ENCODE measurements at places on chromosomes 12 and 14.

- H3K27ac ChIP-seq = peak overlapping the region; percentile 1
- peaks cover 69% of the 10 kb centered on the region for H3K4me1 ChIP-seq
- peaks cover 2% of the 10 kb centered on the region for H3K36me3 ChIP-seq
Observed at GRCh38 chr14:63874223-63874622, 21.4 kb downstream of the SYNE2 start.

GRCh38 chr12:45587877-45588533 lies 141.5 kb upstream of the ARID2 start:
- no peak for DNase-seq
- H3K36me3 ChIP-seq = no peaks in the 10 kb centered on the region
- no peak overlapping the region for H3K4me3 ChIP-seq
- peaks cover 7% of the 10 kb centered on the region for H3K27me3 ChIP-seq
- no peak overlapping the region for H3K27ac ChIP-seq

- H3K27me3 ChIP-seq = no peaks in the 10 kb centered on the region
- peak overlapping the region; percentile 66 for H3K4me3 ChIP-seq
- peak; percentile 73 for DNase-seq
- peak overlapping the region; percentile 92 for H3K27ac ChIP-seq
Observed at GRCh38 chr12:6230321-6231110, 30.3 kb downstream of the CD9 start.

- H3K4me1 ChIP-seq = no peaks in the 10 kb centered on the region
- H3K27me3 ChIP-seq = no peaks in the 10 kb centered on the region
- H3K36me3 ChIP-seq = peaks cover 51% of the 10 kb centered on the region
- no peak overlapping the region for H3K4me3 ChIP-seq
Observed at GRCh38 chr14:35594616-35595015, 60.7 kb downstream of the INSM2 start.

DNA sequence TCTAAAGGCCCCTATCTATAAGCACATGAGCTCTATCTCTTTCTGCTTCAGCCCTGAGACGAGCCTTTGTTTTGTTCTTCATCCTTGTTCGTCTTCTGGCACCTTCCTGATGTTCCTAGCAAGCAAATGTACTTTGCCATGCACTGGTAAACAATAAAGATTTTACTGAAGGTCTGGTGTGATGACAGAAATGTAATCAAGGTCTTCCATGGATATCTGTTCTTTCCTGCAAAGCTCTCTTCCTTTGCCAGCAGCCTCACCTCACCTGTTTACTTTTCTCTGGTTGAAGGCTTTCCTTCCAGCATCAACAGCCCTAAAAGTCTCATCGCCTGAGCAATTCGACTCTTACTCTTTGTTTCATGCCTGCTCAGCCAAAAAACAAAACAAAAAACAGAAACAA lies 330.3 kb downstream of the PCNX1 start:
- peaks cover 19% of the 10 kb centered on the region for H3K4me1 ChIP-seq
- no peak for DNase-seq
- no peak overlapping the region for H3K27ac ChIP-seq
- no peak overlapping the region for H3K4me3 ChIP-seq

- no peaks in the 10 kb centered on the region for H3K36me3 ChIP-seq
- no peaks in the 10 kb centered on the region for H3K4me1 ChIP-seq
- H3K27ac ChIP-seq = no peak overlapping the region
- DNase-seq = no peak
Observed at GRCh38 chr14:26729851-26730250, 132.0 kb upstream of the NOVA1 start.

GRCh38 chr12:80756875-80757274 lies 40.2 kb downstream of the MYF5 start:
- H3K36me3 ChIP-seq = no peaks in the 10 kb centered on the region
- no peak overlapping the region for H3K4me3 ChIP-seq
- no peaks in the 10 kb centered on the region for H3K27me3 ChIP-seq
- DNase-seq = no peak

DNA sequence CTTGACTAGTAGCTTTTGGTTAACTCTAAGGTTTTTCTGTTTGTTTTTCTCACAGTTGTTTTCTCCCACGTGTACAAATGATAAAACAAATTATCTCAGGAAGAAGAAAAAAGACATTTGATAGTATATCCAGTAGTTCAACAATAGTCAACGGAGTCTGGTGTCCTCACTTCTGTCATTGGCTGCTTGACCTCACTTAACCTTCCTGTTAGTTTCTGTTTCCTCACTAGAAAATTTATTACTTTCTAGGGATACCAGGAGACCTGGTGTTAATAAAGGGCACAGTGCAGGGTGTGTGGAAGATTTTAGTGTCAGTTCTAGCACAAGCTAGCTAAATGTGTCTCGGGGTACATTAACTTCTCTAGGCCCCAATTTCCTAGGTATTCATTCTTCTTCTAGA lies 116.0 kb downstream of the PRKCH start:
- peaks cover 89% of the 10 kb centered on the region for H3K4me1 ChIP-seq
- H3K27me3 ChIP-seq = no peaks in the 10 kb centered on the region
- no peak for DNase-seq
- H3K4me3 ChIP-seq = peak overlapping the region; percentile 84
- no peaks in the 10 kb centered on the region for H3K36me3 ChIP-seq

- no peaks in the 10 kb centered on the region for H3K27me3 ChIP-seq
- no peak overlapping the region for H3K27ac ChIP-seq
- H3K4me1 ChIP-seq = peaks cover 14% of the 10 kb centered on the region
- DNase-seq = no peak
- no peak overlapping the region for H3K4me3 ChIP-seq
Observed at GRCh38 chr14:39343614-39344013, 88.6 kb downstream of the FBXO33 start.

DNA sequence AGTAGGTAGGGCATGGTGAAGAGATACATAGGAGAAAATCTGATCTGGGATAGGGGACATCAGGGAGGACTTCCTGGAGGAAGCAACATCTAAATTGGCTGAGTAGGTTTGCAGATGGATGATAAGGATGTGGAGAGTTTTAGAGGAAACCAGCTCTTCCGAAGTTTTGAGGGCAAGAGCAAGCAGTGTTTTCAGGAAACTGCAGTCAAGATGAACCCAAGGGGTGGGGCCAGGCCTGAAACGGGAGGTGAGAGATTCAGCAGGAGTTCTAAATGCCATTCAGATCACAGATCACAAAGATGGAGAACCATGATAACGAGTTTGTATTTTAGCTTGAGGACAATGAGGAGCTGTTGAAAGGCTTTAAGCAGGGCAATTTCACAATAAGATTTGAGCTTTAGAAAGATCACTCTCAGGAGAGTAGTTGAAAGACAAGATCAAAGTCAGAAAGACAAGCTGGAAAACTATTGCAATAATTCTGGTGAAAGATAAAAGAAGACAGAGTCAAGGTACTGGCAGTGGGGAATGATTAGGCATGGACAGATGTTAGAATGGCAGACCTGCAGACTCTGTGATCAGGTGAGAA lies 70.1 kb upstream of the PLXNC1 start:
- DNase-seq = no peak
- peaks cover 7% of the 10 kb centered on the region for H3K27me3 ChIP-seq
- H3K4me3 ChIP-seq = no peak overlapping the region
- peaks cover 7% of the 10 kb centered on the region for H3K4me1 ChIP-seq
- H3K27ac ChIP-seq = no peak overlapping the region

DNA sequence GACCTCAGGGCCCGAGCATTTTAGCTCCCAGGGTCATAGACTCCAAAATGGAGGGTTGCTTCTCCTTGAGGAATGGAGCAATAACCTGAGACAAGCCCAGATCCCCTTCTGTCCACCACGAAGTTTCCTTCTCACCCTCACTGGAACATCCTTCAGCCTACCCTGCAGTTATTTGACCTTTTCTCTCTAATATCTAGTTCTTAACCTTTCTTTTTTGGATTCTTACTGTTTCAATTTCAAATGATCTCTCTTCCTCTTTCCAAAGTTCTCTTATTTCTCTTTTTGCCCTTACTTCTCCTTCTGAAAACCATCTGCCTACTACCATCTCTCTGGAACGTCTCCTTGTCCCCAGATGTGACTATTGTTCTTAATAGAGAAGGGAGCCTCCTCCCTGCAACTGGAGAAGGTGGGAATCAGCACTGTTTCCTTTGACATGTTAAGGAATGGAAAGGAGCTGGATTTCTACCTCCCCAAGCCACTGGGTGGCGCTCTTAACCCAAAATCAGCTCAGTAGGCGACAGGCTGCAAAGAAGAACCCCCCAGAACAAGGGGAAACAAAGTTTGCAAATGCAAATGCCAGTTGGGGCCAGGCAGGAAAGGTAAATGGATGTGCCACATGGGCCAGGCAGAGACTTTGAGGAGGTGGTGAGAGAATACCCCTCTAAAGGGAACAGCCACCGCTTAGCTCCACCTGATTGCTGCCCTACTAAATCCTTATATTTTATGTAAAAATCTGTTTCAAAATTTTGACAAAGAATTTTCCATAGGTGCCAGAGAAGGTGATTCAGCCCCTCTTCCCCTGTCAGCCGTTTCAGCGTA lies 22.4 kb upstream of the PDE1B start:
- no peaks in the 10 kb centered on the region for H3K27me3 ChIP-seq
- no peak overlapping the region for H3K4me3 ChIP-seq
- H3K36me3 ChIP-seq = peaks cover 33% of the 10 kb centered on the region
- peaks cover 3% of the 10 kb centered on the region for H3K4me1 ChIP-seq
